ENCODE measurements at places on chromosomes 7 and 10.

GRCh38 chr7:55113760-55114540 lies 95.1 kb downstream of the EGFR start:
- DNase-seq, result no peak

DNA sequence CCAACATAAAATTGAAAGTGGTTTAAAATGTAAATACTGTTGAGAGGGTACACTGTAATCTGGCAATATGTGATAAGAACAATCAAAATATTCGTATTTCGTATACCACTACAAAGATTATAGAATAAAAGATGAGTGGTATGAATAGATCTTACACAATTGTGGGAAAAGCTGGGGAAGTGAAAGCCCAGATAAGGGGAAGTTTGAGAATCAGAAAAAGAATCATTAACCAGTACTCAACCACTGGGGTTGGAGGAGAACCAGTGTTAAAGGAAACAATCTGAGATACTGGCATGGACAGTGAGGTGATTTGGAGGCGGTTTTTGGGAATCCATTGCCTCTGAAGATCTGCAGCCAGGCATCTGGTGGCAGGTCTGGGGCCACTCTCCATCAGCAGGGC lies 59.7 kb upstream of the CDK14 start:
- DNase-seq, result no peak

DNA sequence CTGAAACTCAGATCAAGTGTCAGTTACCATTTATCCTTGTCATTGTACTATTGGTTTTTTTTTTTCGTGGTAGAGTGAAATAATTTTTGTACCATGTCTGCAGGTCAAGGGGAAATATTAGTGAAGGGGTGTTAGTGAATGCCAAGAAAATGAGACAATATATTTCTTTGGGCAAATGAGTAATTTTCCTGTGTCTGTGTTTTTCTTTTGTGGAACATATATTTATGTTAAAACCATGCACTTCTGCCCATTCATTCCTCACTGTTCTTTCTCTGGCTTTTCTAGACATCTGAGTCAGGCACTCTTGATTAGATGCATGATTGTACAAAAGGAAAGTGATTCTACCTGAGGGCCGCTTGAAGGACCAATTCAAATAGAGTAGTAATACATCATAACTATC lies 161.6 kb downstream of the BICC1 start:
- DNase-seq, result no peak

DNA sequence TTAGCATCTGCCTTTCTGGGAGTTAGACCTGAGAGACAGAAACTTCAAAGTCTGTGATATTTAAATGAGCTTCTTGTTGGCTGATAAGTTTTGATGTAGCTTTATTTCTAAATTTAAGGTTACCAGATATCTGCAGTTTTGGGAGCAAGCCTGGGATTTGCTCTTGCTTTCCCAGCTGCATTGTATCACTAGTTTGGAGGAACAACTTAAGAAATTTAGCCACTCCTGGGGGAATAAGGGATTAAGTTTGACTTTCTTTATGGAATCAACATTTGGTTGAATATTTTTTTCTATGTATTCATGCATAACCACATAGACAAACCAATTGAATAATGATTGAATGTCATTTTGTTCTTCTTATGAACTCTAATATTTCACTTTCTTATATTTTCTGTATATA lies 178.6 kb downstream of the POLR1F start:
- DNase-seq, result no peak

DNA sequence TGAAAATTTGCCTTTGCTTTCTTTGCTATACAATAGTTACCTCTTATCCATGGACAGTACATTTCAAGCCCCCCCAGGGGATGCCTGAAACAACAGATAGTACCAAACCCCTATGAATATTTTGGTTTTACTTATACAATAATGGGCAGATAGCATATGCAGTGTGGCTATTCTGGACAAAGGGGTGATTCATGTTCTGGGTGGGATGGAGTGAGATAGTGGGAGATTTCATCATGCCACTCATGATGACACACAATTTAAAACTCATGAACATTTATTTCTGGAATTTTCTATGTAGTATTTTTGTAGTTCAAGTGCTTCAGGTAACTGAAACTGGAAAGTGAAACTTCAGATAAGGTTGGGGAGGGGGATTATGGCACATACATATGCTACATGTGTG lies 12.0 kb downstream of the STARD3NL start:
- DNase-seq, result no peak

DNA sequence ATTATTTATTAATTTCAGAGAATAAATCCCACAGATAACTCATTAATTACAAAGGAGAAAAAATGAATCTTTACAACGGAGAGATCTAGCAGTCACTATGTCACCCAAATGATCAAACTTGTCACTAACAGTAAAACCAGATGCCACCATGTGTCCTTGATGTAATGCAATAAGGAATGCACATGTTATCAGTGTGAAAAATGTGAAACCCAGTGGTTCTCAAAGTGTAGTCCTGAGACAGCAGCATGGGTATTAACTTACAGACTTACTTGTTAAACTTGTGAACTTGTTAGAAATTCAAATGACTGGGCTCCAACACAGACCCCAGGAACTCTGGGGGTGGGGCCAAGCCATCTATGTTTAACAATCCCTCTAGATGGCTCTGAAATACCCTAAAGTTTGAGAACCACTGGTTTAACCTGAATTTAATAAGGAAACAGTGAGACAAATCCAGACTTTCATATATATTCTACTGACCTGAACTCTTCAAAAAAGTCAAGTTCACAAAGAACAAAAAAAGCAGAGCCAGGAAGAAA lies 77.4 kb downstream of the RNLS start:
- DNase-seq, result no peak

GRCh38 chr7:37495574-37496184 lies 47.0 kb upstream of the ELMO1 start:
- DNase-seq, result no peak

- DNase-seq, result no peak
Measured at GRCh38 chr7:117202511-117202910, 120.3 kb downstream of the WNT2 start.

DNA sequence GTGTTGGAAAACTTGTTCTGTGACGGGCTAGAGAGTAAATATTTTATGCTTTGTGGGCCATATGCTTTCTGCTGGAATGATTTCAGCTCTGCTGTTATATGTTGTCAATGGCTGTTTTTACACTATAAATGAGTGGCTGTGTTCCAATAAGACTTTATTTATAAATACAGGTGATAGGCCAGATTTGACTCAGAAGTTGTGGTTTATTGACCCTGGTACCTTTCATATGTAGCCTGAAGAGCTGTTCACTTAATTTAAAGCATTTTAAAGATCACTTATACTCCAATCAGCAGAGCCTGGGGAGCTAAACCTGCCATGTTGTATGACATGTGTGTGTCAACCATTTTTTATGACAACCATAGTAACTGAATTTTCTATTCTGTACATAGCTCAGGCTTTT lies 9.1 kb upstream of the SSBP1 start:
- DNase-seq, result no peak

DNA sequence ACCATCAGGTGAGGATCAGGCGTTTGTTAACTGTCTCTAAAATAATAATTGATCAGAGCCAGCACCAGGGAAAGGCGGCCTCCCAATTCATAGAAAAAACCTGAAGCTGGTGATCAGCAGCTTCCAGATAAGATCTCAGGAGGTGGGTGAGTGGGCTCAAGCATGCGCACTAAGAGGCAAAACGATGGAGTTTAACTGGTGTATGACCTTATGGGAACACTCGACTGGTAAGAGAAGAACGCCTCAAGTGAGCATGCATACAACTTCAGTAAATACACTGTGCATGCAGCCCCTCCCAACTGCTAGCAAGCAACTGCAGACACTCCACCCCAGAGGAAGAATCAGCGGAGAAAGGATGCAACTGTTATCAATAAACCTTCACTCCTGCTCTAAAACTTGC lies 18.1 kb downstream of the RAPGEF5 start:
- DNase-seq, result no peak

- DNase-seq, result no peak
Measured at GRCh38 chr7:123975084-123975483, 50.0 kb downstream of the SPAM1 start.

DNA sequence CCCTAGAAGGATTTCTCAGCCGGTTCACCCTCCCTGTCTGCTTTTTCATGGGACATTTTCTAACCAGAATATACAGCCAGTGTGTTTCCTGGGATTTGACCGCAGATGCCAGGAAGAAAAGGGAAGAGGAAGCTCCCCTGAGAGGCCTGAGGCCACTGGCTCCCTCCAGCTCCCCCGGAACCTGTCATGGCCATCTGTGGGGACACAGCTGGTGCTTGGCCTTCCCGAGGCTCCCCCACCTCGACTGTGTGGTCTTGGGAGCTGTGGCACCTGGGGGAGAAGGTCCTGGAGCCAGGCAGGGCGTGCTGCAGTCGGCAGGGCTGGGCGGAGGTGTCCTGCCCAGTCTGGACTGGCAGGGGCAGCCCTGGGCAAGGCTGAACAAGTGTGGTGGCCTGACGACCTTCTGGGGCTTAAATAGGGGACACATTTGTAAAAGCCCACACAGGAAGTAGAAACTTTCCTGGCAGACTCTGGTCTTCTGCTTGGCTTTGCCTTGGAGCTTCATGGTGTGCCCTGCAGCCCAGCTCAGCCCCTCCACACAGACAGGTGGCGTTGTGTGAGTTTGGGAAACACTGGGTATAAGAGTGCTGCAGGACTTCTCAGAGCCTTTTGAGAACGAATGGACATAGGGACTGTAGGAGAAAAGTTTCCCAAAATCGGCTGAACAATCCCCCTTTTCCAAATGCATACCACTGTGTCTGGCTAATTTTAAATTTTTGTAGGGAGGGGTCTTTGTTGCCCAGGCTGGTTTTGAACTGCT lies 6.8 kb downstream of the BRI3 start:
- DNase-seq, result peak; percentile 25

DNA sequence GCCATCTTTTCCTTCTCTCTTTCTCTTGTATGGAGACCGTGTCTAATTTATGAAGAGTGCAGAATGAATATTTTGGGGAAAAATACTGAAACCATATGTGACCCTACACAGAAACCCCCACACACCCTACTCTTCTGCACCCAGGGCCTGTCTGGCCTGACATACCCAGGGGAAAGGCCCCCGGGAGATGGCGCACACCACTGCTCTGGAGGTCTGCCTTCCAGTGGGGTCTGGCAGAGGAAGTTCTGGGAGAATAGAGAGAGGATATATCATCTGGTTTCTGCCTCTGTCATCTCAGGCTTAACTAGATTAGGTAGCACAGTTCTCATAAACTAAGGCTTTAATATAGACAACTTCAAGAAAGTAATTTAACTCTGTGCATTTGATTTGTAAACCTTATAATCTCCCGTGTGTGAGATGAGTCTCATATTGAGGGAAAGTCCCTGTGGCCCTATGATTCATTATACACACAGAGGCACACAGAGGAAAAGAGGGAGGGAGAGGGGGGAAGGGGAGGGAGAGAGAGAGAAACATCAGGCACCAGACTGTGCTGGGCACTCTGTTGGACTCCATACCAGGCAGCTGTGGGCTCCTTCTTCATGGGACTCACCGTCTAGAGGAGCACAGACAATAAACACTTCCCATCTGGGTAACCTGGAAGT lies 123.3 kb downstream of the AOAH start:
- DNase-seq, result no peak

- DNase-seq, result no peak
Measured at GRCh38 chr10:130500261-130501000, 364.2 kb downstream of the GLRX3 start.

DNA sequence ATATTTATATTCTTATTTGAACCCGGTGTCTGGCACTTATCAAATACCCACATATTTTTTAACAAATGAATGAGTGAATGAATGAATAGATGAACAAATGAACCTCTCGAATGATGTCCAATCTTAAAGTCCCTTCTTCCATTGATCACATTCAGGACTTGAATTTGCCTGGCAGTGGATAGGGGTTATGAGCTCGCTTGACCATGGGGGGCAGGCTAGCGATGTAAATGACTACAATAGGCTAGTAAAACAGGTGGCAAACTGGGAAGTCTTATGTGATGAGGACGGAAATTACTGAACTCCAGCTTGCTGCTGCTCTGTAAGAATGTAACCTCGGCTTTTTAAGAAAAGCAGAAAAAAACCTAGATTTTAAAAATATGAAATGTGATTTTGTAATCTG lies 247.7 kb upstream of the DKK1 start:
- DNase-seq, result no peak

DNA sequence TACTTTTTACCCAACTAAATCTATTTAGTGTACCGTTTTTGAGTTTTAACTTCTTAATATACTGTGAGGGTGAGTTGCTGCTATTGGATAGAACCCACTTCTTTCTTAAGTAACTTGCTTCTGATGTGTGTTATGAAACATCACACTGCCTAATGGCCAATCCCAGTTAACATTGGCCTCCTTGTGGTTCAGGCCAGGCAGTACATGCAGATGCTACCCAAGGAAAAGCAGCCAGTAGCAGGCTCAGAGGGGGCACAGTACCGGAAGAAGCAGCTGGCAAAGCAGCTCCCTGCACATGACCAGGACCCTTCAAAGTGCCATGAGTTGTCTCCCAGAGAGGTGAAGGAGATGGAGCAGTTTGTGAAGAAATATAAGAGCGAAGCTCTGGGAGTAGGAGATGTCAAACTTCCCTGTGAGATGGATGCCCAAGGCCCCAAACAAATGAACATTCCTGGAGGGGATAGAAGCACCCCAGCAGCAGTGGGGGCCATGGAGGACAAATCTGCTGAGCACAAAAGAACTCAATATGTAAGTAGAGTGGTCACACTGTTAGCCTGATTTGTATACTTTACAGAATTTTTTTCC lies 39.7 kb downstream of the TES start:
- peak; percentile 56 for DNase-seq

GRCh38 chr10:61978965-61979364 lies 77.5 kb downstream of the ARID5B start:
- DNase-seq, result no peak

- no peak for DNase-seq
Measured at GRCh38 chr10:98326621-98327027, 58.6 kb upstream of the LOXL4 start.

GRCh38 chr7:5774790-5775189 lies 6.7 kb downstream of the RNF216 start:
- DNase-seq, result no peak

DNA sequence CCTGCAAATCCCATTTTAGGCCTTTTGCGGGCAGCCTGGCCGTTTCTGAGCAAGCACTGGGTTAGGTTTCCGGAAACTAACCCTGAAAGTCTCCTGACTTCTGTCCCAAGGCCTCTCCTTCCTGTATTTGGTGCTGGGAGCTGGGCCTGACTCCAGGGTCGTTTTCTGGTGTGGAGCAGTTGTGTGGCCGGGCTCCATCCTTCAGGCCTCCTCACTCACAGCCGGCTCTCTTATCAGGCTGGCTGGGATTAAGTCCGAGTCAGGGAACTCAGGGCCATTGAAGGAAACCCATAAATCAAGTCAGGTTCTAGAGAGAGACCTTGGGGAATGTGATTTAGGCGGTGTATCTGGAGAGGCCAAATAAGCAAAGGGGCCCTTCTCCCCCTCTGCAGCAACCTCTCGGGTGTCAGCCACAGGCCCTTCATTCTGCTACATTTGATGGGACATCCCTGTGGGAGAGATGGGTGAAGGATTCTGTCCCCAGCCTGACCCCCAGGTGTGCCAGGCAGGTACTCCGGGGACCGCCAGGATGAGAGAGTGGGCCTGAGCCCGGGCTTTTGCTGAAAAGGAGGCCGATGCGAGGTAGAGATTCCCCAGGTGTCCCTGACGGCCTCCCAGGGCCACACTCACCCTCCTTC lies 3.3 kb downstream of the GATA3 start:
- no peak for DNase-seq
